ENCODE measurements at places on chromosomes 1 and 21. TPM values are rescaled to one million over a fixed set of nuclear protein-coding genes. Genes with fewer than 3 reads are reported as not detected.

ABCG1 gene
- 4.5 TPM for total RNA-seq

S100A2 gene
- total RNA-seq, result 3.3 TPM

ACOT11 gene
- 7.6 TPM for total RNA-seq

ZMYM1 gene
- 23.1 TPM for total RNA-seq
